ENCODE measurements at places on chromosomes 1 and 21.

GRCh38 chr1:203182387-203182953 is 4.0 kb downstream of the CHI3L1 start:
- DNase-seq, result no peak

GRCh38 chr1:160116283-160117147 is 956 bp downstream of the ATP1A2 start:
- DNase-seq, result no peak

DNA sequence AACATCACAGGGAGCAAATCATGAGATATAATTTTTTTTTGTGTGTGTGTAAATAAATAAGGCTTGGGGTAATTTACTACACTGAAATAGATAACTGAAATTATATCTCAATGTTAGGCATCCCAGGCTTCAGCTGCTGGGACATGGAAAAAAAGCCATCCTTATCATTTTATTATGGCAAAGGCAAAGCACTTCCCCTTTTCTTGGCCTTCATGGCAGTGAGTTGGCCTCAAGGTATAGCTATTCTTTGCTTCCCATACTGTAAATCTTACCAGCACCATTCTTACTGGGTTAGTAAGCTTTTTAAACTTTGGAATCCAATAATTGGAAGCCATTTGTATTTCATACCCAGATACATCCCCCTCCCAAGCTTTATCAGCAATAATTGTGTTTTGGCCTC is 29.0 kb downstream of the RBM11 start:
- peak; percentile 10 for DNase-seq

- no peak for DNase-seq
Observed at GRCh38 chr1:26349188-26349876, 4.6 kb downstream of the CRYBG2 start.

- DNase-seq, result no peak
Observed at GRCh38 chr1:191086910-191087309, 609.2 kb upstream of the BRINP3 start.

DNA sequence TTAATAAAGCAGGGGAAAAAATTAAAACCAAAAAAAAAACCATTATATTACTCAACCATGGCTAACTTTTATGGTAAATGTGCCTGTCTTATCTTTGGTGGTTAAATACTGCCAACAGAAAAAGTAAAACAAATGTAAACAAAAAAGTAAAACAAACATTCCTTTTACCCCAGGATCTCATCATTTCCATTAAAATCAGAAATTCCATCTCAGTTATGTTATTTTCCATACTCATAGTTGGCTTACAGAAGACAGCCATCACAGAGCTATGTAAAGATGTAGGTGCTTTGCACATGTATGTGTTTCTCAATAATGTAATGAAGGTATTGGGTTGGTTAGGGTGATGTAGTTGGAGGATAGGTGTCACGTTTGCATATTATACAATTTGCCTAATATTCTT is 185.0 kb downstream of the KCNK2 start:
- no peak for DNase-seq

DNA sequence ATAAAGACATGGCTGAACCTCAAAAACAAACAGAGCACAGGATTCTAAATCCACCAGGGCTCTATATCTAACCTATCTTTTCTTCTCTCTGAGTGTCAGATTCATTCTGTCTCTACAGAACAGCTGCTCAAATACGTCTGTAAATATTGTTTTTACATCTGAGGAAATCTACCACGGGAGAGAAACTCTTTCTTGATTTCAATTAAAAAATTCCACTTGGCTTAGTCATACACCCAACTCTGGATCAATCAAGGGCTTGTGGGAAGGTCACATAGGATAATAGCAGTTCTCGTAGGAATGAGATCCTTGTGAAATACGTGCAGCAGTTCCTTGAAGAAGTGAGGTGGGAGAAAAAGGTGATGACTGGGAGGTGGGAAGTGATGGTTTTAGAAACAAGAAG is 1355.7 kb upstream of the ADGRL2 start:
- DNase-seq, result no peak

- DNase-seq, result no peak
Observed at GRCh38 chr1:2866422-2867086, 65.1 kb upstream of the TTC34 start.

- no peak for DNase-seq
Observed at GRCh38 chr1:31689379-31689778, 14.4 kb downstream of the COL16A1 start.

GRCh38 chr1:156025876-156026275 is 5.1 kb upstream of the SSR2 start:
- peak; percentile 83 for DNase-seq

DNA sequence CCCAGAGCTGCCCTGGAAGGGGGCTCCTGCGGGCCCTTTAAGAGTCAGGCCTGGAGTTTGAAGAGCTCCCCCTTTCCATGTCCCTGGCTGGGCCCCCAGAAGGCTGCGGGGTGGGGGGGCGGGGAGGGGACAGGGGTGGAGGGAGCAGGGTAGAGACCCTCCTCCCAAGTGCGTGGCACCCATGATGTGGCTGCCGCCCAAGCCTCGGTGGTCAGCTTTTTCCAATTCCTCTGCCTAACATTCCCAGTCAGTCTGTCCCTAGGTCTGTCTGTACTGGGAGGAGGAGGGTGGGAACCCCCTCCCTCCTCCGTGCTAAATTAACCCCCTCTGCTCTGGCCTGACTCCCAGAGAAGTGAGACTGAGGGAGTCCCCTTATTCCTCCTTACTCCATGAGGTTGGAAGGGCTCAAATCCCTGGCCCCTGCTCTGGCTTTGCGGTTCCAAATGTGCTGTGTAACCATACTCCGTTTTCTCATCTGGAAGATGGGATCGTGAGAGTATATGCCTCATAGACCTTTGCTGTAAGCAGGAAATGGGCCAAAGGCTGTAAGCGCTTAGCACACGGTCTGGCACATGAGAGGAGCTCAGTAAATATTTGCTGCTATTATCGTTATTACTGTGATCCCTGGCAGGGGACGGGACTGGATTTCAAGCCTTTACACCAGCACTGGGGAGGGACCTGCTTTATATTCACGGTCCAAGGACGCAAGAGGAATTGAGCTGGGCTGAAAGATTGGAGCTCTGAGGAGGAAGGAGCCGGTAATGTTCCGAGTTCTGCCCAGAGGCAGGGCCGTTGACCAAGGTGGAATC is 658 bp upstream of the COL16A1 start:
- no peak for DNase-seq

GRCh38 chr1:158818560-158818959 is 12.6 kb upstream of the MNDA start:
- DNase-seq, result peak; percentile 78

- no peak for DNase-seq
Observed at GRCh38 chr1:202045705-202046104, 35.3 kb downstream of the ELF3 start.

GRCh38 chr1:116322752-116323405 is 50.2 kb upstream of the ATP1A1 start:
- DNase-seq, result no peak

DNA sequence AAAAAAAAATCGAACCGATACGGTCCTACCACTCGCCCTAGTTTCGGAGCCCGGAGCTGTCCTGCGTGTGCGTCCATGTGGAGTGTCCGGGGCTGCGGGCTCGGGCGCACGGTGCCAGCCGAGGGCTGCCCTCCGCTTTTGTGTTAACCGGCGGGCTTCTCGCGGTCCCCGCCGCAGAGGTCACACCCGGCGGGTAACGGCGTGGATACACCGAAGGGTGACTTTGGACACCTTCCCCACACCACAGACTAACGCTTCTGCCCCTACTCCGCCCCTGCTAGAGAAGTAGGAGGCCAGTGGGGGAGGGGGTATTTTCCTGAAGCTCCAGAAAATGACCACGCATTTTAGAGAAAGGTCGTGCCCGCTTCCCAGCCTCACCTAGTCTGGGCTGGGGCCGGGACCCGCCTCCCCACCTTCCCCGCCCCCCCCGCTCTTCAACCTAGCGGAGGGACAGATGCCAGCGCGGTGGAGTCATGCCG is 609 bp upstream of the ATF3 start:
- no peak for DNase-seq

GRCh38 chr1:57377339-57378139 is 46.3 kb downstream of the DAB1 start:
- no peak for DNase-seq

DNA sequence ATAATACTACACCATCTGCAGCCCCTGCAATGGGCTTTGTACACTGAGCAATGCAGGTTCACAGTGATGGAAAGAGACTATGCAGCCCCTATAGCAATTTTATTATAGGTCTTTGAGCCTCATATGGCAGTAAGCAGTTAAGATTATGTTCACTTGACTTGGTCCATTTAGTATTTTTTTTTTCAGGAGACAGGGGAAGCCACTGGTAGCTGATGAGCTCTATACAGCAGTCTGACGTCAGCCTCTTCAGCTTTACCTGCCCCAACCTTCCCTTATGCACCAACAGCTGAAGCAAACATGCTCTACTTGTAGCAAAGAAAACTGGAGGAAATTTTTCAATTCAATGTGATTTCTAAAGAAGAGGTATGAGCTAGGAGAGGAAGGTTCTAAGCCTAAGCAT is 32.2 kb downstream of the AIDA start:
- DNase-seq, result no peak

GRCh38 chr1:210617293-210617692 is 288.6 kb downstream of the HHAT start:
- DNase-seq, result no peak

- DNase-seq, result no peak
Observed at GRCh38 chr1:116298746-116299145, 74.3 kb upstream of the ATP1A1 start.

GRCh38 chr1:160007577-160008200 is 24.1 kb downstream of the PIGM start:
- DNase-seq, result peak; percentile 39

GRCh38 chr1:17190010-17190995 is 14.6 kb upstream of the PADI1 start:
- DNase-seq, result no peak

DNA sequence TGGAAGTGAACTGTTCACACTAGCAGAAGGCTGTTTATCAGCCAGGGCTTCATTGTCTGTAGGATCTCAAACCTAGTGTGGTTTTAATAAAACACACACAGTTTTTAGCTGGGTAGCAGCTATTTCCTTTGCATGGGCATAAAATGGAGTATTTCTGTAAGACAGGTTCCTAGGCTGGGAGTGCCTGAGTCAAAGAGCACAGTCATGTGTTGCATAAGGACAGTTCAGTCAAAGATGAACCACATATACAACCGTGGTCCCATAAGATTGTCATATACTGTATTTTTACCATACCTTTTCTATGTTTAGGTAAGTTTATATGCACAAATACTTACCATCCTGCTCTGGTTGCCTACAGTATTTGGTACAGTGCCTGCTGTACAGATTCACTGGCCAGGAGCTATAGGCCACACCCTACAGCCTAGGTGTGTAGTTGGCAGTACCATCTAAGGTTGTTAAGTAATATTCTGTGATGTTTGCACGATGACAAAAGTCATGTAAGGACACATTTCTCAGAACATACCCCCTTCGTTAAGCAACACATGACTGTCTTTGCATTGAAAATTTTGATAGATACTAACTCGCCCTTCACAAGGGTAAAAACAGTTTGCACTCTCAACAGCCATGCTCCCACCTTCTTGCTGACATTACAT is 17.2 kb downstream of the LGALS8 start:
- DNase-seq, result no peak

DNA sequence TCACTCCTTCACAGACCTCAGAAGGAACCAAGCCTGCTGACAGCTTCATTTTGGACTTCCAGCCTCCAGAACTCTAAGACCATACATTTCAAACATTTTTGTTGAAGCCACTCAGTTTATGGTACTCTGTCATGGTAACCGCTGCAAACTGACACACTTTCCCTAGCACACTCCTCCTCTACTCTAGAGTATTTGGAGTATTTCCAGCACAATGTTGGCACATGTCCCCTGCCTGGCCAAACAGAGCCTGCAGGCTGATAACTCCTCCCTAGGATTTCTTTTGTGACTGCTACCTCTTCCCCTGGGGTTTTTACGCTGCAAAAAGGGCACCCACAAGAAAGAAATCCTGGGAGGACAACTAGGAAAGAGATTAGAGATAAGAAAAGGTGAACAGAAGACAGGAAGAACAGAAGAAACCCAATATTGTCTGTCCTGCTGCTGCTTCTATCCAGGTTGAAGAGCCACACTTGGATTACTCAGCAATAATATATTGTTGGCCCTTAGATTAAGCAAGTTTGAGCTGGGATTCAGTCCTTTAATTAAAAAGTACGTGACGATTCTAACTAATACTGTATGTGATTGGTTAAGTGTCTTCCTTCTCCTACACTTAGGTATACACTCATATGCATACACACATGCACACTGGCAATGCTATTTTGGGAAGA is 844.1 kb downstream of the LTN1 start:
- no peak for DNase-seq

DNA sequence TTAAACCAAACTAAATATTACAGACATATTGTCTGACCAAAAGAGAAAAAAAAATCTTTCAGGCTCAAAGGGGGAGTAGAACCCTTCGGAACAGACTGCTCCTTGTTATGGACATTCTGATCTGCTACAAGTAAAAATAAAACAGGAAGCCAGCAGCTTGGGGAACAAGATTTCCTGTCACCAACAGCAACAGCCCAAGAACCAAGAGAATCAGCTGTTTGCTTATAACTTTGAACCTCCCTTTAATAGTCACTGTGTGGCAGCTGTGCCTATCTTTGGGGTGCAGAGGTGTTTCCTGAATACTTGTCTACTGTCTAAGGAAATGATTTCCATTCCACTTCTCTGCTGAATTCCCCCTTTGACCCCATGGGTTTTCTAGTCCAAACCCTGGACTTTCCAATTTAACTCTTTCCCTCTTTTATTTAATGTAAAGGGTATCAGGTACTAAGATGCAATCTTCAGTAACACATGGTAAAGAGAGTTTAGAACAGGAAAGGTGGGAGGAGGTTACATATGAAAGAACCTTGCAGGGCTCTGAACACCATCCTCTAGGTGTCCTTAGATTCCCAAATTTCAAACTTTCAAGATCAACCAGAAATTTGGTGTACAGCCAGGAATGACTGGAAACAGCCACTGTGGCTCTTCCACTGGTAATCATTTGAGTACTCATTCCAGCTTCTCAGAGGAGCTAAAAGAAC is 38.6 kb downstream of the GPR3 start:
- DNase-seq, result peak; percentile 84

GRCh38 chr1:183180634-183181056 is 5.4 kb upstream of the LAMC2 start:
- DNase-seq, result no peak

DNA sequence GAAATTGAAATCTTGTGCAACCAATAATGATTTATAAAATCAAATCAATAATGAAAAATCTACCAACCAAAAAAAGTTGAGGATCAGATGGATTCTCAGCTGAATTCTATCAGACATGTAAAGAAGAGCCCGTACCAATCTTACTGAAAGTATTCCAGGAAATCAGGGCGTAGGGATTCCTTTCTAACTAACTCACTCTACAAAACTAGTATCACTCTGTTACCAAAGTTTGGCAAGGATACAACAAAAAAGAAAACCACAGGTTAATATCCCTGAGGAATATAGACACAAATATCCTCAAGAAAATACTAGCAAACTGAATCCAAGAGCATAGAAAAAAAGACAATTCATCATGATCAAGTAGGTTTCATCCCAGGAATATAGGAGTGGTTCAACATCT is 52.8 kb upstream of the ADGRL4 start:
- DNase-seq, result no peak

- no peak for DNase-seq
Observed at GRCh38 chr1:169361281-169361680, 6.3 kb downstream of the NME7 start.

GRCh38 chr1:56569661-56570060 is 9.7 kb downstream of the PLPP3 start:
- no peak for DNase-seq

Measured in Kasumi-1 (cell line).